ENCODE measurements at places on chromosomes 2 and 18.

- peak; percentile 45 for DNase-seq
These were observed 416.6 kb upstream of the TRIB2 start for GRCh38 chr2:12300019-12300602.

- no peak for DNase-seq
These were observed 25.9 kb downstream of the MROH2A start for GRCh38 chr2:233803994-233804393.

DNA sequence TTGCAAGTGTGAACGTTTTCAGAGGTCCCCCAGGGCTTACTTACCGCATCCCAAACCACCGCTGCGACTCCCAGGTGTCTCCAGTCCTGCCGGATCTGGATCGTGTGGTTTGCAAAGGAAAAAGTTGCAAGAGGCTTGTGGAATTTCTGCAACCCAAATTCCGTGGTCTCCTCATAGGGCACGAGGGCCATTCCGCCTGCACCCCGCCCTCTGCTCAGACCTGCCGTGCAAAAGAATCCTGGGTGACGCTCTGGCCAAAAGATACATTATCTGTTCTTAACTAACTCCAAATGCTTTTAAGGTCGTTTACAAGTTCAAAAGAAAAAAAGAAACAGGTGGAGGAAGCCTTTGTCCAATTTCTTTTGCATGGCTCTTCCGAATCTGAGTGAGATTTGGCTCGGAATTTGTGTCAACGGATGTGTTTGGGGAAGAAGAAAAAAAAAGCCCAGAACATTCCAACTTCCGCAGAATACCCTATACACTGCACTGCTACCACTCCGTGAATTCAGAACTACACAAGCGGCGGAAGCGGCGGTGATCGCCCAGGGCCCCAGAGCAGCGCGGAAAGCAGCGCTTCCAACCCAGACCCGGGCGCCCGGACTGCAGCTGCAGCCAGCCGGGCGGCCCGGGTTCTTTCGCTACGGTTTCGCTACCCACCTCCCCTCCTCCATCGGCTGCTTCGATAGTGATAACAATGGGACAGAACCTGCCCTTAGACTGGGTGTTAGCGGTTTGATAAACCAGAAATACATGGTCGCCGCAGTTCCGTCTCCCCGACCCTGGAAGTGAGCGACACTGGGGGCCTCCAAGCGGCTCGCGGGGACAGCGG, 795 bp downstream of the METTL21A start:
- peak; percentile 62 for DNase-seq

GRCh38 chr18:69844656-69845055, 103.0 kb downstream of the CD226 start:
- DNase-seq = no peak

DNA sequence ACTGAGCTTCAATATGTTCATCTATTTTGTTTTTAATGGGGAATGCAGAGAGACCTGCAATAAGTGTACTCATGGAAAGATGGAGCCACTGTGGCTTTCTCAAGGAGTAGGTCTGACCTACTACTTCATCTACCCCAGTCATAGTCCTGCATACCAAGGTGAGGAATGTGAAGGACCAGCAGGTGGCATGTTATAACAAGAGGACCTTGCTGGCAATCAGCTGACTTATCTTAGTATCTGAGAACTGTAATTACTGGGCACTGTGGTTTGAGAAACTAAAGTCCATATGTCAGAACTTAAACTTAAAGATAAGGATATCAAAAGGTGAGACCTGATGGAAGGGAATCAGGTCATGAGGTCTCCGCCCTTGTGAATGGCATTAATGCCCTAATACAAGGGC, 1104.2 kb downstream of the BCL11A start:
- DNase-seq = no peak

- no peak for DNase-seq
These were observed 38.8 kb upstream of the DNER start for GRCh38 chr2:229752970-229753729.

DNA sequence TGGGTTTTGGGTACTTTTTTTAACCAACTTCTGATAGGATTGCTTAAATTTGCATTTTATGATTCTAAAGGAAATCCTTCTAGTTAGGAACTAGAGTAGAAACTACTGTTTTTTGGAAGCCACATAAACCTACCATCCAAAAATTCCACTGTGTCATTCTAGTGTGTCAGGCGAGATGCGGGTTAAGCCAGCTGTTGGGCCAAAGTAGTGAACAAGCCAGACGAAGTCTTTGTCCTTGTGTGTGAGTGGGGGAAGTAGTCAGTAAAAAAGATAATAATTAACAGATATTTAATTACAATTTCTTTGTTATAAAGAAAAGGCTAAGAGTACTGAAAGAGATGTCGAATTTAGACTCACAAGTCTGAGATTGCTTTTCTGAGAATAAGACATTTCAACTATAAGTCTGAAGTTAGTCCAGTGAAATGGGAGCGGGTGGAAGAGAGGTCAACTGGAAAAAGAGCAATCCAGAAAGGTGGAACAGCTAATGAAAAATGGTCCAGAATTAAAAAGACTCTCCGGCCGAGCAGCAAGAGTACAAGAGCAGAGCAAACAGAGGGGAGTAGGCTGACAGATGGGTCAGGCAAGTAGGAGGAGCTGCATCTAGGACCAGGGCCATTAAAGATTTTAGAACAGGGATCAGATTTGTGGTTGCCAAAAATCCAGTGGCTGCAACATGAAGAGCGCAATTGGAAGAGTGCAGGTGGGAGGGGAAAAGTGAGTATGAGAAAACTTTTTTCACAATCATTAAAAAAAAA, 1.5 kb downstream of the EPB41L5 start:
- no peak for DNase-seq

- no peak for DNase-seq
These were observed 57.4 kb downstream of the SH2D6 start for GRCh38 chr2:85475799-85476490.

GRCh38 chr18:62018759-62019041, 125.9 kb upstream of the RNF152 start:
- no peak for DNase-seq

GRCh38 chr2:157902692-157903091, 26.6 kb upstream of the ACVR1 start:
- DNase-seq = no peak

DNA sequence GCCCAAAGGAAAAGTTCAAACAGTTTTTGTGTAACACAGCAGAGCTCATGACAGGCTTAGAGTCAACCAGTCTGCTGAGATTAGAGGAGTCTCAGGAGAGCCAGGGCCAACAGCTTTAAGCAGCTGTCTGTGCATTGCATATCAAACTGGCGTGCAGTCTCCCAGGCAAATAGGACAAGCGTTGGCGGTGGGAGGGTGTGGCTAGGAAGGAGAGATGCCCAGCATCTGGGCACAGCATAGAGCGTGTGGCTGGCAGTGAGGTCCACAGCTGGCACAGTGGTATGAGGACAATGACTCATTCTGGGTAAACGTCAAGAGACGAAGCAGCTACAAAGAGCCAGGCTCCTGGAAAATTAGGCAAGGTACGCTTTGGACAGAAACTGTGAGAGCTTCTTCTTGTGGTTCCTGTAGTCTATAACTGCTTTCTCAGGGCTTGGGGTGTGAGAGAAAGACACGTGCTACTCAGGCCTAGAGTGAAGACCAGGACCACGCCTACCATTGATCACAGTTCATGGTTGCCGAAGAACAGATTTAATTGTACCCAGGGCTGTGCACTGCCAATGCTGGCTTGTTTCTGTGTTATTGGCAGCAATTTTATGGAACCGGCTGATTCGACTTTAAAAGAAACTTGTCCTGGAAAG, 14.8 kb downstream of the ZAP70 start:
- DNase-seq = no peak

DNA sequence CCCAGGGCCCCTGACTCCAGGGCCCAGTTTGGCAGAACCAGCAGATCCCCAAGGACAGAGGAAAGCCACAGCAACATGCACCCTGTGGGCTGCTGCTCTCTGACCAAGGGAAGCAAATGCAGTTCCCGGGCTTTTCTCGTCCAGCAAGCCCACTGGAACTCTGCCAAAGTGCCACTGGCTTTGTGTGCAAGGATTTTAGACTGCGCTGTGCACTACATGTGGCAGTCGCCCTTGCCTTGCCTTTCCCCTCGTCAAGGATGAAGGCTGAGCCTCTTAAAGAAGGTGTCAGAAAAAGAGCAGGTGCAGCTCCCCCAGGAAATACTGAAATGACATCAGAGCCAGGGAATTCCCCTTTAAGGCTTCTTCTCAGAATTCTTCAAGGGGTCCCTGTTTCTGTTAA, 199.2 kb downstream of the TFCP2L1 start:
- no peak for DNase-seq

- no peak for DNase-seq
These were observed 10.4 kb upstream of the KCNK3 start for GRCh38 chr2:26682155-26682554.

GRCh38 chr2:109448946-109449788, 164.6 kb downstream of the SEPTIN10 start:
- DNase-seq = no peak

DNA sequence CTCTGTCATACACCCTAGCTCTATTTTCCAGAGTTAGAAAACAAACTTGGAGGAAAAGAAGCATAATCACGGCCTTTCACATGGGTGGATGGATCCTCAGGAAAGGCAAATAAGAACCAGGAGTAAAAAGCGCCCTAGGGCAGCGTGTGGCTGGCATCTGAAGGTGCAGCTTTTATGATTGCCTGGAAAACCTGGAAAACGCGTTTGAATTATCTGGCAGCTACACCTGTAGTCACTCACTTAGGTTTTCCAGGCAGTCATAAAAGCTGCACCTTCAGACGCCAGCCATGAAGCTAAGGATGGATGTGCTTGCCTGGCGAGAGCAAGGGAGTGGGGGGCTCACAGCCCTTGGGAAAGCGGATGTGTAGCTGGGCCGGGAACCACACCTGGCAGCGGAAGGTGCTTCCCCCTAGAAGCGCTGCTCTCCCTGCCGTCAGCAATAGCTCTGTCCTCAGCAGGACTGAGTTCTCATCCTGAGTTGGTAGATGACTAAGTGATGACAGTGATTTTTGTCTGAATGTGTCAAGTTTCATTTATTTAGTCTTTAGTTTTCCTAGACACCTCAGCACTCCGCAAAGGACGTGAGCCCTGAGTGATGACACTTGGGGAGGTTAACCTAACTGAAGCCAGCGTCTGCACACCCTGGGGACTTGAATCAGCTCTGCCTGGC, 82.0 kb downstream of the DCDC2C start:
- DNase-seq = no peak

DNA sequence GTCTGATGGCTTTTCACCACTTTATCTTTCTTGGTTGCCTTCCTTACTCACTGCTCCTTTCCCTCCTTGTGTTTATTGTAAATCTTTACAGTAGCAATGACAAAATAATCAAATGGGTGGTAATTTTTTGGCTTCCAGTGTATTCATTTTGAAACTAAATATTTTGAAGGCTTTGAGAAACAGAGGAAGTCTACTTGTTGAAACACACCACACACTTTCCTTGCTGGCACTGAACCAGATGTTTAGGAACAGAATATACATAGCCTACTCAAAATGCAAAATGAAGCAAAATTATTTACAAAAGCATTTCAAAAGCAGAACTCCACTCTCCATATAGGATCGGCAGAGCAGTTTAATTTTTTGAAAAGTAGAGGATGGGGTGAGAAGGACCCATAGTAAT, 189.8 kb downstream of the LTBP1 start:
- no peak for DNase-seq

Data from amniotic epithelial cell (primary cell).